ENCODE measurements at places on chromosomes 3 and 15.

DNA sequence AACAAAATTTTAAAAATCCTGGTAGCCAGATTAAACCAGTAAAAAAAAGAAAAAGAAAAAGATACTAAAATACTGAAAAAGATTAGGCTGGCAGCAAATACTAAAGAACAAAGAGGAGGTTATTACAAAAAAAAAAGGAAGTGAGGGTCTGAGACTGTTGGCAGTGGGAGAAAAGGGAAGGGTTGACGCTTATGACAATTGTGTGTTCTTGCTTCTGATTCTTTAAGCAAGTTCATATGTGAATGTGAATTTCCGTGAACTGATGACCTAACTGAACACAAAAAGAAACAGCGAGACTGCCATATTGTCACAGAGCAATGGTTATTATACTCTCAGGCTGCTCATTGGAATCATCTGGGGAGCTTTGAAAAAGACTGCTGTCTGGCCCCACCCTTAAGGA, 56.5 kb downstream of the ATP13A4 start:
- no peak for DNase-seq

DNA sequence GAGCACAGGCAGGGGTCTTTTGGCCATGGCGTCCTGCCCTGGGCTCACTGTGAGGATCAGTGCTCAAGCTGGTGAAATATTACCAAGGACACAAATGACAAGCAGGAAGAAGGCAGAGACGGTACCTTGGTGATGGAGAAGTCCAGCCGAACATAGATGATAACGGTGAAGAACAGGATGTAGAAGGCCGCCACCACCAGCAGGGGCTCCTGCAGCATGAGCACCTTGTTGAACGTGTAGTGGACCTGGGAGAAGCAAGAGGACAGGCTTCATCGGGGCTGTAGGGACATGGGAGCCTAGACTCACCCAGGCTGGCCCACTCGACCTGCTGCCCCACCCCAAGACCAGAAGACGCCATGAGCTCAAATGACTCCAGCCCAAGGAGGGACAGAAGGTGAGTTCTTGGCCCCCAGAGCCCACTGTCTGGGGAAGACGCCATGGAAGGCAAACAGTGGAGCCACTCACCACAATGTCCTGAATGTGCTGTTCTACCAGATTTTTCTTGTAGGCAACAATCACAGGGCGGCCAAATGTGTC, 25.1 kb downstream of the RPN1 start:
- DNase-seq, result no peak

GRCh38 chr3:31625358-31625757, 92.6 kb downstream of the STT3B start:
- no peak for DNase-seq

GRCh38 chr15:95162967-95163531, 931.7 kb downstream of the MCTP2 start:
- DNase-seq, result no peak

DNA sequence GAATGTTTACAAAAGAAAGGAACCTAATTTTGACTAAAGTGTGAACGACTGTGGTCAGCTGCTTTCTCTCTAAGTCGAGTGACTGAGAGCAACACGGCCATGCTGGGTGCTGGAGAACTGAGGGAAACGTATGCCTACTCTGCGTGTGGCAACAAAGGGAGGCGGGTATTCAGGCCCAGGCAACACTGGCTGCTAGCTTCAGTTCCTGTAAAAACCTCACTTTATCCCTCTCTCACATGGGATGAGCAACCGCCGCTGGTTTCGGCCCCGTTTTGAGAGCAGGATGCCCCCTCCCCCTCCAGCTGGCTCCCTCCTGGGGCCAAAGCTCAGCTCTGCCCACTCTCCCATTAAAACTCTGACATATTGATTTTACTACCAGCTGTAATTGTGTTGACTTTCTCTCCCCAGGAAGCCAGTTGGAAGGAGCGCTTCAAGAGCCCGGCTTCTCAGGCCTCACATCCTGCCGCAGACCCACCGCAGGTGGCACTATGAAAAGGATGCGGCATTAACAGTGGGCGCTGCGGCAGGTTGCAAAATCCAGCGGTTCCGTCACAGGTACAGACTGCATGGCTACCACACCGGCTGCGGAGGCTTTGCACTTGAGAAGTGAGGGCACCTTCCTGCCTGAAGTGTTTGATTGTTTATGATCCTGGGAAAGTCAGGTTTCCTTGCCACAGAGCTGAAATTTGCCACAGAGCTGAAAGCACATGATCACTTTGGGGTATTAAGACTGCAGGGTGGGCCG, 12.7 kb downstream of the PLXND1 start:
- no peak for DNase-seq

DNA sequence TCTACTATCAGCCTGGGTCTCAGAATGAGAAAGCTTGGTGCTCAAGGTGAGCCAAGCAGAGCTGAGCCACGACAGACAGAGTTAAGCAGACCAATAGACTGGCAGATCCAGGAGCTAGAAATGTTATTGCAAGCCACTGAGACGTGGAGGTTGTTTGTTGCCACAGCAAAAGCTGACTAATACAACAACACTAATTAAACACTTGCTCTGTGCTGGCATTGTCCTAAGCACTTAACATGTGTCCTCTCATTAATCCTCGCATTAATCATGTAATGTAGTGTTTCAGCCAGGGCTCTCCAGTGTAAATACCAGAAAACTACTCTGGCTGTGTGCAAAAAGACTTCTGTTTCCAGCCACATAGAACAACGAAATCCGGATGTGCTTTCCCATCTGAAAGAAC, 11.6 kb upstream of the SPSB4 start:
- no peak for DNase-seq

DNA sequence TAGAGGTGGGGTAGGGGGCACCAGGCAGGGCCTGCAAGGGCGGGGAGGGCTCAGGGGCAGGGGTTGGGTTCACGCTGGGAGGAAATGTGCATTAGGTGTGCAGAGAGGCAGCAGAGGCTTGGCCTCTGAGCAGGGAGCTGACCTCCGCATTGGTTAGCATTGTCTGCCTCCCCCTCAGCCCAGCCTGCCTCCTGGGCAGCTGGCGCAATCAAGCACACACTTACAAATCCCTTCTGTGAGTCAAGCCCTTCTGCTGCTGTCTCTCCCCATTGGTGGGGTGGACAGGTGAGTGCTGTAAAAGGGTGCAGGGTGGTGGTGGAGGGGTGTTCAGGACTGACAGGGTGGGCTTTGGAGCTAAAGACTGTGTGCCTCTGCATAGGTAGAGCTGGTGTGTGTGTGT, 9.3 kb downstream of the LOXL1 start:
- DNase-seq, result no peak

DNA sequence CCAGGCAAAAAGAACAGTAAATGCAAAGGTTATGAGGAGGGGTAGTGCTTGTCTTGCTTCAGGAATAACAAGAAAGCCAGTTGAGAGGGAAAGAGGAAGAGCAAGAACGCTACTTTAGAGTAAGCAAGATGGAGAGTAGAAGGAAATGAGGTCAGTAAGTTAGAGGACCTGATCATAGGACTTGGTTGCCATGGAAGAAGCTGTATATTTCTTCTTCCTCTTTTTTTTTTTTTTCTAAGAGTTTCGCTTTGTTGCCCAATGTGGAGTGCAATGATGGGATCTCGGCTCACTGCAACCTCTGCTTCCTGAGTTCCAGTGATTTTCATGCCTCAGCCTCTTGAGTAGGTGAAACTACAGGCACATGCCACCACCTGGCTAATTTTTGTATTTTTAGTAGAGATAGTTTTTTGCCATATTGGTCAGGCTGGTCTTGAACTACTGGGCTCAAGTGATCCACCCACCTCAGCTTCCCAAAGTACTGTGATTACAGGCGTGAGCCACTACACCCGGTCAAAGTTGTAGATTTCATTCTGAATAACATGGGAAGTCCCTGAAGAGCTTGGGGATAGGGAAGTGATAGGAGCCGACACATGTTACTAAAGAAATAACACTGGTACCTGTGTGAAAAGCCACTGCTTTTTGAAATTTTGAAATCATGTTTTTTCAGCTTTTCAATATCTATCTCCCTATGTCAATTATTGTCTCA, 527.9 kb upstream of the NAALADL2 start:
- DNase-seq, result no peak

DNA sequence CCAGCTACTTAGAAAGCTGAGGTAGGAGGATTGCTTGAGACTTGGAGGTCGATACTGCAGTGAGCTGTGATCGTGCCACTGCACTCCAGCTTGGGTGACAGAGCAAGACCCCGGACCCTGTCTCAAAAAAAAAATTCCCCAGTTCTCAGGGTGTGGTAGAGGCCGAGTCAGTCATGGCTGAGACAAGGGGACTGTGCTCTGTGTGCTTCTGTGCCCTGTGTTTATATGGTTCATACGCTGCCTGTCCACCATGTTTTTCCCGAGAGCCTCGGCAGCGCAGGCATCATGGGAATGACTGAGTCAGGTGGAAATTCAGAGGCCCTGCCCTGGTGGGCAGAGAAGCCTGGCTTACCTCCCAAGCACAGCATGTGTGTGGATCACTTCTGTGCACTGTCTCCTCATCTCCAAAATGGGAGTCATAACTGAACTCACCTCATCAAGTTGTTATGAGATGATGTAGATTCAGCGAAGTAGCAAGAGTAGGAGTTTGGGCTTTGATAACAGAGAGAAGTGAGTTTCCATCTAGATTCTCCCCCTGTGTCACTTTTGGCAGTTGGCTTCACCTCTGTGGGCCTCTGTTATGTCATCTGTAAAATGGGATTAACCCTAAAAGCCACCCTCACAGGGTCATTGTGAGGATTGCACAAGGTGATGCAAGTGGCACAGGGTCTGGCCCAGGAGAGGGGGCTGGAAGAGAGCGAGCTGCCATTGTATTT, 56.9 kb downstream of the FLNB start:
- DNase-seq, result no peak

DNA sequence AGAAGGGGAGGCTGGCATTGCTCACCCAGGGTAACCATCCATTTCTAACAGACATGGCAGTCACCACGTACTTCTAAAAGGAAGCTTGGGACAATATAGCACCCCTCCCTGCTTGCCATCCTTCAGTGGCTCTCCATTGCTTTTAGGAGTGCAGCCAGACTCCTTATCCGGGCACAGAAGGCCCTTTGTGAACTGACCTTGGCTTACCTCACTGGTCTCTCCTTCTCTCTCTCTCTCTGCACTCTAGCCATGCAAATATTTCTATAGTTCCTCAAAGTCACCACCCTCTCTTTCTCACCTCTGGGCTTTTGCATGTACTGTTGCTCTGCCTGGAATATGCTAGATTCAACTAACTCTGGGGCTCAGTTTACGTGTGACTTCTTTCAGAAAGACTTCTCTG, 301.1 kb downstream of the SHQ1 start:
- no peak for DNase-seq

DNA sequence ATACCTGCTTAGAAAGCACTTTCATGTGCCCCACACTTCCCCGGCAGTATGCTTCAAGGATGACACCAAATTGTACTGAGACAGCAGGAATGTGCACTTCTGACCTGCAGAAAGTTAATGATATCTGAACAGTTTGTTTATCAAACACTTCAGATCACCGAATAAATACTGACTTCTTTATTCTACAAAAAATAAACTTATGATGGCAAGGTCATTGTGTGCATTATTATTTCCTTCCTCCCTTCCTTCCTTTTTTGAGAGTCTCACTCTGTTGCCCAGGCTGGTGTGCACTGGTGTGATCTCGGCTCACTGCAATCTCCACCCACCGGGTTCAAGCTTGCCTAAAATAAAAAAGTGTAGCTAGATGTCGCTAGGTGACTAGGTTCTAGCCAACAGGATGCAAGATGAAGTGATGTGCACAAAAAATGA, 80.3 kb downstream of the FAIM start:
- no peak for DNase-seq

DNA sequence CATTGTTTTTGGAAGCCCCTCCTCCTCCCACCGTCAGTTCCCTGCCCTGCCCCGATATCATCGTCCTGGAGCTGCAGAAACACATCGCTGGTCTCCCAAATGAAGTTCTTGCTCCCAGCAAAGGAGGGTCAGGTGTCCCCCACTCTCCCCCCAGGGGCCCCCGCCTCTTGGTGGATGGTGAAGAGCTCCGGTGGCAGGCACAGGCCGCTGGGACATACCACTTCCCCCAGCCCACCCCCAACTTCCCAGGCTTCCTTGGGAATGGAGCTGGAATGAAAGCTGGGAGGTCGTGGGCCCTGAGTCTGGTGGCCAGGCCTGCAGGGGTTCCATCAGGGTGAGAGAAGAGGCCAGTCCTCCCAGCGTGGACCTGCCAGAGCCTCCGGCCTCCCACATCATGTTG, 137.7 kb downstream of the CHSY1 start:
- DNase-seq, result no peak

DNA sequence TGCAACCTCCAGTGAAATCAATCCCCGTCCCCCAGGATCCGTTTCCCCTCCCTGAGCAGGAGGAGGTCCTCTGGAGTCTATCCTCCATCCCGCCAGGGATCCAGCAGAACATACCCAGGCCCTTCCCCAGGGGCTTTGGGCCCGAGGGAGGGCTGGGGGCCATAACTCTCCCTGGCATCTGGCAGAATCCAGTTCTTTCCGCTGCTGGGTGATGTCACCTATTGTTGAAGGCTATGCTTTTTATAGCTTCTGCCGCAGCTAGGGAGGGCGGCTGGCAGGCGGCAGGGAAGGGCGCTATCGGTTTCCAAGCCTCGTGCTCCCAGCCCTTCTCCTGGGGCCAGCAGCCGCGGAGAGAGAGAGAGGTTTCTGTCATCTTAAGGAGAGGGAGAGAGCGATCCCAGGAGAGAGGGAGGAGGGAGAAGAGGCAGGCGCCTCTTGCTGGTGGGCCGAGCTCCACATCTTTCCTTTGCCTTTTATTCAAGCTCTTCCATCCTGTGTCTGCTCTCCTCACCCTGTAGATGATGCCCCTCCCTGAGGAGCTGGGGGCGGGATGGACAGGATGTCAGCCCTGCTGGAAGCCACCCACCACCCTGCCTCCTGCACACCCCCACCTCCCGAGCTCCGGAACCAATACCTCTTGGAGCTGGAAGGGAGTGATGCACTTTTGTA, 120.1 kb downstream of the ANP32A start:
- no peak for DNase-seq

DNA sequence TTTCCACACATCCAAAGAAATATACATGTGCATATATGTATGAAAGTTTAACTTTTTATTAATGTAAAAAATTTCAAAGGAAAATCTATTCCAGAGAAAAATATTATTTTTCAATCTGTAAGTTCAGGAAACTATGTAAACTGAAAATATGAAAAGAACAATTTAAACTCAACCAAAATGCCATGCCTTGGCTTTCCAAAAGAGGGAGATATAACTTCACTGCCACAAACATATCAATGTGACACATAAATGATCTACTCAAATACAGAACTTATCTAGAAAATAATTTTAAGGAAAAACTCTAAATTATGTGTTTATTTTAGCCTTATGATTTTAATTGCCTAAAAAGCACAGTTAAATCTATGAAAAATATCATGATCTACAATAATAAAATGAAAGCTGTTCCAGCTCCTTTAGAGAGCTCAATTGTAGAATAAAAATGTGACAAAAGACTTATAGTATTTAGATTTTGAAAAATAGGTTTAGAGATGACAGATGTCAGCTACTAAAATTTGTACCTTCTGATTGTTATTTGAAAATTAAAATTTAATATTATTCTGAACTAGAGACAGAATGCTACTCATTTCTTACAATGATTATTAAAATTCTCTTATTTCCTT, 94.8 kb downstream of the GBE1 start:
- no peak for DNase-seq

- no peak for DNase-seq
Measured at GRCh38 chr3:14796403-14797077, 22.2 kb upstream of the FGD5 start.

GRCh38 chr3:179186426-179186825, 38.3 kb downstream of the PIK3CA start:
- no peak for DNase-seq

GRCh38 chr3:112671930-112672715, 31.2 kb upstream of the CCDC80 start:
- no peak for DNase-seq

GRCh38 chr15:82186161-82186560, 76.4 kb downstream of the EFL1 start:
- DNase-seq, result no peak

- DNase-seq, result no peak
Measured at GRCh38 chr15:58064082-58064979, 1.2 kb downstream of the ALDH1A2 start.

All from activated CD8-positive, alpha-beta memory T cell treated with anti-CD3 and anti-CD28 coated beads for 1 hour (primary cell).